Activated CD4-positive, alpha-beta T cell treated with anti-CD3 and anti-CD28 coated beads, Interleukin-2, amount 10 ng/mL, durations not matched to agents 7 days and 5 days (primary cell): ENCODE measurements at places on chromosomes 7 and 10. TPM values are rescaled to one million over a fixed set of nuclear protein-coding genes. Genes with fewer than 3 reads are reported as not detected.

Gene KIAA1549
- 0.12 TPM for total RNA-seq

Gene TFR2
- 7.3 TPM for total RNA-seq

Gene C10orf53
- not detected for total RNA-seq

Gene UBE2H
- 34.9 TPM for total RNA-seq

DNA sequence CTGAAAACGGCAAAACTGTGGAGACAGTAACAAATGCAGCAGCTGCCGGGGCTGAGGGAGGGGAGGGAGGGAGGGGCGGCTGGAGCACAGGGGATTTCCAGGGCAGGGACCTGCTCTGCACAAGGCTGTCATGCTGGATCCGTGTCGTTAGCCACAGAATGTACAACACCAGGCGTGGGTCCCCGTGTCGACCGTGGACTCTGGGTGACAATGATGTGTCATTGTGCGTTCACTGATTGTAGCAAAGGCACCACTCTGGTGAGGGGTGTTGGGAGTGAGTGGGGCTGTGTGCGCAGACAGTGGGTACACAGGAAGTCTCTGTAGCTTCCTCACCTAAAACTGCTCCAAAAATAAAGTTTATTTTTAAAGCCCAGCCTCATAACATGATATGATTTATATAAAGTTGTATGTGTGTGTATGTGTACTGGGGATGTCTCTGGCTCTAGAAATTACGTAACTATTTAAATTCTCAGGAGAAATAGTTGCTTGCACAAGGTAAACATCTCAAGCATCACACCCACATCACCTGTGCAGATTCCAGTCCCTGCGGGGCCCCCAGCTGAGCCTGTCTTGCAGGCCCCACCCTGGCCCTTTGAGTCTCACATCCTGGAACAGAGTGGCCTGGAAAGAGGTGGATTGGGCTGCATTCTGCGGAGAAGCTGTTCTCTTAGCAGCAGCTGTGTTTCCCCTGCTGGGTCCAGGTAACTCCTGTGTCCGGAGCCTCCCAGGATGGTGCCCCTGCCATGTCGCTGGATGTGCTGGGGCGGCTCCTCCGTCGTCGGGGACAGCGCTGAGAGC lies 135.7 kb downstream of the DYNC2I1 start:
- H3K36me3 ChIP-seq: no peaks in the 10 kb centered on the region
- no peak overlapping the region for H3K4me3 ChIP-seq
- H3K27me3 ChIP-seq: peaks cover 36% of the 10 kb centered on the region

DNA sequence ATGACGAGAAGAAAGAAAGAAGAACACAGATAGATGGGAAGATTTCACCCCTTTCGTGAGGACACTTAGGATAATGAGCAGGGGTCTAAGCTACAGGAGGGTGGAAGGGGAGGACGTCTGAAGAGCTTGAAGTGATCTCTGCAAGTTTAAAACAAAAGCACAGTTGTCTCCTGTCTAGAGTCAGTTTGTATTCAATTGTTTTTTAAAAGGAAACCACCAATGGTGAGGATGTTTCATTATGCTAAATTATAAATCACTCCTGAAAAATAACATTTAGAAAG lies 85.9 kb downstream of the ADAM12 start:
- H3K4me1 ChIP-seq: no peaks in the 10 kb centered on the region
- no peaks in the 10 kb centered on the region for H3K36me3 ChIP-seq
- H3K27ac ChIP-seq: no peak overlapping the region
- H3K27me3 ChIP-seq: no peaks in the 10 kb centered on the region
- no peak for DNase-seq

- peaks cover 30% of the 10 kb centered on the region for H3K4me1 ChIP-seq
- peaks cover 50% of the 10 kb centered on the region for H3K36me3 ChIP-seq
- no peak for DNase-seq
- no peak overlapping the region for H3K27ac ChIP-seq
- H3K27me3 ChIP-seq: no peaks in the 10 kb centered on the region
Measured at GRCh38 chr7:154975984-154976383, 26.9 kb downstream of the PAXIP1 start.

DNA sequence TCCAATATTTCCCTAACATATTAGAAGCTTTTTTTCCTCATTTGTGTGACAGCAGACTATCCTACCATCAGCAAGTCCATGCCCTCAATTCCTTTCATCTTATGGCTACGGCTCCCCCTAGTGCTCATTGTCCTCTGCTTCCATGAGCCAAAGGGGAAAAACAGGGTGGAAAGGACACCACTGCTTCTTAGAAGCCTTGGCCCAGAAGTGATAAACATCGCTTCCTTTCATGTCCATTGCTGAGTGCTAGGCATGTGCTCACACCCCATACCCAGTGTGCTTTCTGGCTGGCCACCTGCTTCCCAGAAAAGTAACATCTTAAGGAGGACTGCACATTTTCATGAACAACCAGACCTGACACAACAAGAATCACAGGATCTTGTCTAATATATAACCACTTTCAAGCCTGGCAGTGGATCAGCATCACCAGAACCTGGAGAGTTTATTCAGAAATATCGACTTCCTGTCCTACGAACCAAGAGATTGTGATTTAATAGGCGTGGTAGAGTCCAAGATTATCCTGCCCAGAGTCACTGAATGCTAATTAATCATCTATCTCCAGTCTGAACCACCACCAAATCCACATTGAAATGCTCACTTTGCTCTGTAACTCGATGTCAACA lies 650.5 kb upstream of the SORCS1 start:
- H3K27me3 ChIP-seq: no peaks in the 10 kb centered on the region
- no peak for DNase-seq
- no peaks in the 10 kb centered on the region for H3K36me3 ChIP-seq
- no peak overlapping the region for H3K4me3 ChIP-seq

- no peaks in the 10 kb centered on the region for H3K27me3 ChIP-seq
- no peaks in the 10 kb centered on the region for H3K36me3 ChIP-seq
- no peaks in the 10 kb centered on the region for H3K4me1 ChIP-seq
- DNase-seq: no peak
- H3K4me3 ChIP-seq: no peak overlapping the region
Measured at GRCh38 chr7:18771834-18772566, 276.5 kb downstream of the HDAC9 start.

DNA sequence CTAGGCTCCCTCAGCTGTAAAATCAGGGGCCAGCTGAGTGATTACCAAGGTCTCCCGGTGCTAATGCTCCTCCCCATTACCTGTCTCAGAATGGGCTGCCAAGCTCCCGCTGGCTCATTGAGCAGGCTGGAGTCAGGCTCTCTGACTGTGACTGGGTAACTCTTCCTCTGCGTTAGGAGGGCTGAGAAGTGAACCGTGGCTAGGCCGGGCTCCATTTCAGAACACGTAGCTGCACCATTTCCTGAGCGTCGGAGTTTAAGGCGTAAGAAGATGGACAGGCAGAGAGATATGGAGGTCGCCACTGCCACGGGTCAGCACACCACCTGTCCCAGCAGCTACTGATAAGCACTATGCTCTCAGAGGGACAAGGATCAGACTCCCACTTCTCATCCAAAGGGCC lies 250.3 kb downstream of the TCERG1L start:
- H3K36me3 ChIP-seq: no peaks in the 10 kb centered on the region
- H3K27me3 ChIP-seq: no peaks in the 10 kb centered on the region
- DNase-seq: no peak
- H3K27ac ChIP-seq: no peak overlapping the region
- no peak overlapping the region for H3K4me3 ChIP-seq

- no peak overlapping the region for H3K27ac ChIP-seq
- H3K27me3 ChIP-seq: no peaks in the 10 kb centered on the region
- no peaks in the 10 kb centered on the region for H3K36me3 ChIP-seq
- H3K4me3 ChIP-seq: no peak overlapping the region
- H3K4me1 ChIP-seq: peaks cover 8% of the 10 kb centered on the region
Measured at GRCh38 chr7:36175886-36176285, 22.8 kb downstream of the EEPD1 start.

DNA sequence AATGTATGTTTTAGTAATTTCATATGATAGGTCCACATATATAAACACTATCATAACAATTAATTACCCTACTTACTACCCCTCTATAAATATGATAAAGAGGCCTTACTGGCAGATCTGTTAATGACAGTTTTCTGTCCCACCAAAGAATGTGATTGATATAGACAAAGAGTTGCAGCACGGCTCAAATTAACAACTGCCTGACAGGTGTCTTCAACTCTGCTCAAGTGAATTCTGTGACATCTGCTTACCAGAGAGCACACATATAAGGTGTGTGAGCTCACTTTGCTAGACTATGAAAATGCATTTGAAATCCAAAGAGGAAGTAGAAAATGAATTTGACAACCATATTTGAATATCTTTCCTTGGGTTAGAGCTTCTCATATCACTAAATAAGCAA lies 36.6 kb downstream of the CACNA2D1 start:
- H3K36me3 ChIP-seq: no peaks in the 10 kb centered on the region
- DNase-seq: no peak
- no peaks in the 10 kb centered on the region for H3K27me3 ChIP-seq
- no peak overlapping the region for H3K27ac ChIP-seq
- no peak overlapping the region for H3K4me3 ChIP-seq
- H3K4me1 ChIP-seq: no peaks in the 10 kb centered on the region

DNA sequence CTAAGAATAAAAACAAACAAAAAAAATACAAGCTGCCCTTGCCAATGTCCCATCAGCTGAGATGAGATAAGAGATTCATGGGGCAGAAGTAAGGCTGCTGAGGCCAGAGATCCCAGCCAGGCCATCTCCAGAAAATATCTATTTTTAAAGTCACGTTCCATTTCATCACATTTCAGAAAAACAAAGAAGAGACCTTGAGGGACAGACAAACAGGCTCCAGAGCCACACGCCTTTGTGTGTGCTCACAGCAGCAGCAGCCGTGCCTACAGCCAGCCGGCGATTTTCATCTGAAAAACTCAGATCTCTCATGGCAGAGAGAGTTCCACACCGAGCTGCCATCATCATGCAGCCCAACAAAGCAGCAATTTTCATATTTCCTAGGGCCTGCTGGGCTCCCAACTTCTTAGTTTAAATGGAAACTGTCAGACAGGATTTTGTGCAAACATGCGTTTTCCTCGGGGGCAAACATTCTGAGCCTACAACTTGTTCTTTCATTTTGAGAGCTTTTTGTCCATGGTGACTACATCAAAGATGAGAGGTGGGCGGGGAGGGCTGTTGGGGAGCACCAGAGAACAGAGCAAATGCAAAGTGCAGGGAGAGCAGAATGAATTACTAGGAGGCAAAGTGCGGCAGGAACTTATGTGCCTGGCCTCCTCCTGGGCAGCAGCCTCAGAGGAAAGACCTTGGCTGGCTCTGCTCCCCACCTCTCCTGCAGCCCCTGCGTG lies 38.8 kb downstream of the DLG5 start:
- H3K27ac ChIP-seq: no peak overlapping the region
- H3K4me1 ChIP-seq: no peaks in the 10 kb centered on the region
- no peak overlapping the region for H3K4me3 ChIP-seq
- no peaks in the 10 kb centered on the region for H3K27me3 ChIP-seq

DNA sequence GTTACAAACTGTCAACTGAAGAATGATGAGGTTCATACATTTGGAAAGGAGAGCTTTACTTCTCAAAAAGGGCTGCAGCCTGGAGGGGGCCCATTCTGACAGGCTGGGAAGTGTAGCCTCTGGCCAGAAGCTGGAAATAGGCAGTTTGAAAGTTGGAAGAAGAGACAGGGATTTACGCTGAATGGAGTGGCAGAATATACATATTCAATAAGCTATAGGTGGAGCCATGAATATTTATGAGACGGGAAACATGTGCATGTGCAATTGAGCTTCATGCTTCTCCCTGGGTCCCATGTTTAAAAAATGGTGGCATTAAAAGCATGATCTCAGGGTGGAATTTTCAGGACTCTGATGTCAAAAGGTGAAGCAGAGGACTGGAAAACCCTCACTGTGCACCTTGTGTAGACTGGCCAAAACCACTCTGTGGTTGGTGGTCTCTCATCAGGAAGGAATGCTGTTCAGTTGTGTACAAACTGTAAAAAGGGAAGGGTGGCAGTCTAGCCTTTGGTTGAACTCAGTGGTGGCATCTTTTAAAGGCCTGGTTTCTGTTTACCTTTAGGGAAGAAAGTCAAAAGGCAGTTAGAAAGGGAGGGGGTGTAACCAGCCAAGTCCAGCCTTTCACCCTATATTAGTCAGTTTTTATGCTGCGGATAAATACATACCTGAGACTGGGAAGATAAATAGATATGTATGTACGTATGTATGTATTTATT lies 7.2 kb upstream of the ACTR3B start:
- no peaks in the 10 kb centered on the region for H3K36me3 ChIP-seq
- H3K27ac ChIP-seq: no peak overlapping the region
- H3K27me3 ChIP-seq: peaks cover 5% of the 10 kb centered on the region
- DNase-seq: no peak
- no peak overlapping the region for H3K4me3 ChIP-seq
- no peaks in the 10 kb centered on the region for H3K4me1 ChIP-seq

GRCh38 chr7:112001091-112001826 lies 204.9 kb downstream of the DOCK4 start:
- H3K4me3 ChIP-seq: no peak overlapping the region
- peaks cover 2% of the 10 kb centered on the region for H3K27me3 ChIP-seq
- no peak for DNase-seq
- no peaks in the 10 kb centered on the region for H3K4me1 ChIP-seq
- no peaks in the 10 kb centered on the region for H3K36me3 ChIP-seq

- no peaks in the 10 kb centered on the region for H3K36me3 ChIP-seq
- peaks cover 4% of the 10 kb centered on the region for H3K4me1 ChIP-seq
- H3K4me3 ChIP-seq: no peak overlapping the region
- H3K27ac ChIP-seq: no peak overlapping the region
Measured at GRCh38 chr10:103712898-103713498, 142.4 kb downstream of the SH3PXD2A start.

- no peaks in the 10 kb centered on the region for H3K4me1 ChIP-seq
- H3K27ac ChIP-seq: no peak overlapping the region
- H3K27me3 ChIP-seq: no peaks in the 10 kb centered on the region
- no peak for DNase-seq
- H3K4me3 ChIP-seq: no peak overlapping the region
- H3K36me3 ChIP-seq: peaks cover 37% of the 10 kb centered on the region
Measured at GRCh38 chr7:107206136-107206535, 37.3 kb downstream of the HBP1 start.

GRCh38 chr10:92124020-92124419 lies 166.9 kb downstream of the CPEB3 start:
- peaks cover under 1% of the 10 kb centered on the region for H3K36me3 ChIP-seq
- no peak overlapping the region for H3K27ac ChIP-seq
- no peak for DNase-seq

DNA sequence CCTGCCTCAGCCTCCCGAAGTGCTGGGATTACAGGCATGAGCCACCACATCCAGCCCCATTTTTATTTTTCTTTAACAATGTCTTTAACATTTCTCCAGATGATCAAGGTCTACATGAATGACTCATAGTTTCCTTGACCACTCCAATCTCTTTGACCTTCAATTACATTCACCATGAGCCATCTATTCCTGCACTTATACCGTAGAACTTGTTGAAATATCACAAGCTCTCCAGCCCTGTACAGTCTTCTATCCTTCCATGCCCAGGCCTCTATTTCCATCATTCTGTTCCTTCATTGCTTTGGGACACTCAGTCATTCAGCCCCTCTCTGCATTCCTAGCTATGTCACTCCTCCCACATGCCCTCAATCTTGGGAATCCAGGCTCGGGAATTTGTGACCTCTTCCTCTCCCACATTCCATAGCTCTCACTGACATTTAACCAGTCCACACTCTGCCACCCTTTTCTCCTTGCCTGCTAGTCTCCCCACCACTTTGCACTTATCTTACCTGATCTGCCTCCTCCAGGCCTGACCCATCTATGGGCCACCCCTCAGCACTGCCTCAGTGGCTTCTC lies 151.8 kb upstream of the STK17A start:
- H3K36me3 ChIP-seq: no peaks in the 10 kb centered on the region
- H3K27me3 ChIP-seq: peaks cover 2% of the 10 kb centered on the region
- no peak overlapping the region for H3K4me3 ChIP-seq
- no peak for DNase-seq
- H3K27ac ChIP-seq: no peak overlapping the region

GRCh38 chr10:88526501-88527105 lies 56.5 kb downstream of the RNLS start:
- H3K36me3 ChIP-seq: no peaks in the 10 kb centered on the region
- DNase-seq: no peak
- H3K4me3 ChIP-seq: no peak overlapping the region
- no peak overlapping the region for H3K27ac ChIP-seq
- H3K4me1 ChIP-seq: no peaks in the 10 kb centered on the region
- H3K27me3 ChIP-seq: peaks cover 4% of the 10 kb centered on the region
